ENCODE measurements at places on chromosomes 11 and 22.

- DNase-seq: no peak
These were observed 19.1 kb downstream of the TOLLIP start for GRCh38 chr11:1290052-1291040.

DNA sequence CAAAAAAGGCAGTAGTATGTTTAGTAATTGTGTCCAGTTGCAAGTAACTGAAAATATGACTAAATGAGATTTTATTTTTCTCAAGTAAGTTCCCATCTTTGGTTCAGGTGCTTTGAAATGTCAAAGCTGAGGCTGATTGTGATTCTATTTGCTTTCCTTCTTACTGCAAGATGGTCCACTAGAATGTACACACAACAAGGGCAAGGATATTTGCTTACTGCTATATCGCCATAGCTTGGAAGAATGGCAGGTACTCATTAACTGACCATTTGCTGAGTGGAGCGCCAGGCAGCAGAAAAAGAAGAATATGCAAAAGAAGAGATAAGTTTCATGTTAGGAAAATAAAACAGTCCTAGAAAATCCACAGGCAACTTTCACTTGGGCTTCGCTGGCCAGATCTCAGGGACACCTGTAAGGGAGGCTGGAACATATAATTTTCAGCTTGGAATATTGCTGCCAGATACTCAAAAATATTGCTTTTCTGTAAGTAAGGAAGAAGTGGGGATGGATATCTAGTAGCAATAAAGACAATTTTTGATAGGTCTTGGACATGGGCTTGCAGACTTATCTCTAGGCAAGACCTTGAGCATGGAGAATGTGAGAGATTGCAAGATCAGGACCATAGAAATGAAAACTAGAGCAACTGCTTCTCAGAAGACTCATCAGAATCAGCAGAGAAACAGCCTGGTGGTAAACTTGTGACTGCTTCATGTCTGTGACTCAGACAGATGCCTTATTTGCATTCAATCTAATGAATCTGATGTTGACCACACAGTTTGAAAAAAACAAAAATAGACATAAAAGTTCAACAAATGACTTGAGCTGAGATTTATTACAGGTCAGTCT is 44.8 kb upstream of the OR9Q1 start:
- DNase-seq: no peak

DNA sequence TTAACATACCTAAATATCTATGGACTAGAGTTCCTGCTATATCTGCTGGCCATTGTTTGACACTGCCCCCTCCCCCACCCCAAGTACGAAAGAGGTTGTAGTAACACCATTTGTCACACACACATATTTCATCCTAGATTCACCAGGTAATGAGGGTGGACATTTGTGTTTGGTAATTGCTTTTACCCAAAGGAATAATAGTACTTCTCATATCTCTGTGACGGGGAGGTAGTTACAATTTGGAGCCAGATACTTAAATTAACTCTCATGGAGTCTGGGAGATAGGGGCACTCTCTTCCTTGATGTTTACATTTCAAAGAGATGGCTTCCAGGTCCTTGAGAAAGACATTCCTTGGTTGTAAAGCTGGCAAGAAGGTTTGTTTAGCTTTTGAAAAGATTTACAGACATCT is 38.7 kb downstream of the REXO2 start:
- DNase-seq: no peak

DNA sequence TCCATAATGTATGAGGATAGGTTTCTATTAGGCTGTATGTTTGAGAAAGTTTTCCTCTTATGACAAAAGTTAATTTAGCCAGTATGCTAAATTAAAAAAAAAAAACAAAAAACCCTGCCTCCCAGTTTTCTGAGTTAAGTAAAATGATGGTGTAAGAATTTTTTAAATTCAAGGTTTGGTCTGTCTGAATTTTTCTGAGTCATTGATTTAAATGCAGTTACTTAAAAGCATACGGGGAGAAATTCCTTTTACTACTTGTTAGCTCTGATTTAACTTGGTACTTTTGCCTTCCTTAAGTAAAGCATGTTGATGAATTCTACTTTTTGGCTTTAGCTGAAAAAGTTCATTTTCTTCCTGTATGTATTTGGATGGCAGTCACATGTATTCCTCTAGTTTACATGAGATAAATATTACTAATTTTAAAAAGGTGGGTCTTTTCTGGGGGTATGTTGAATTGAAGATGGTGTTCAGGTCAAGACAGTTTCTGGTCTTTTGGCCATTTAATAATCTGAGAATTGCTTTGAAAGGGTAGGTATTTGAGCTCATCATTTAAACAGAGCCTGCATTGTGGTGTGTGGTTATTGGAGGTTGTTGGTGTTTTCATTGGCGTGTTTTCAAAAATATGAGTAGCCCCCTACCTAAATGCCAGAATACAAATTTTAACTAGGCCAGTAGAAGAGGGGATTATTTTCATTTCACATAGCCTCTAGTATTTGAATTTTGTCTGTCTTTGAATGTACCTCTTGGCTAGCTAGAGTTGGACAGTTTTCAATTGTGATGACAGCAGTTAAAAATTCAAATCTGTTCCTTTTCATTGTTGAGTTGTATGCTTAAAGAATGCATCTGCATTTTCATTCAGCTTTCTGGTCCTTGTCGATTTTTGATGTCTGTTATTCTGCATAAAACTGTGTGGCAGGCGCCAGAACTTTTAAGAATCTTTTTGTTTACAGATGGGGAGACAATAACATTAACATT is 64.7 kb downstream of the MTMR3 start:
- no peak for DNase-seq

GRCh38 chr11:26842478-26843282 is 120.8 kb upstream of the SLC5A12 start:
- no peak for DNase-seq

GRCh38 chr11:99256614-99257013 is 235.9 kb downstream of the CNTN5 start:
- DNase-seq: no peak

DNA sequence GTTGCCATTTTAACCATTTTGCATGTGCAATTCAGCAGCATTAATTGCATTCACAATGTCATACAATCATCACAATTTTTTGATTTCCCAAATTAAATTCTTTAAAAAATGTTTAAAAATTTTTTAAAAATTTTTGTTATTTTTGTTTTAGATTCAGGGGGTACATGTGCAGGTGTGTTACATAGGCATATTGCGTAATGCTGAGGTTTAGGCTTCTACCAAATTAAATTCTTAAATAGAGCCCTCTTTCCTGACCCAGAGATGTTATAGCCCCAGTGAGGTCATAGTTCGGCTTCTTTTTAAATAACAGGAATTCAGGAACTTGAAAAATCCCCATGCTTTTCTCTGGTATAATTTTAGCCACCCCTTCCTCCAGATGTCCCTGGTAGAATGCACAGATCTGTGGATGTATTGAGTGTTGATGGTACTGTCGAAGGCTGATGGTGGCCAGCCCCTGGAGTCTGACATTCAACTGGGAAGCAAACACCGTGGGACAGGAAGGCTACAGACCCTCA is 11.3 kb upstream of the AMPD3 start:
- DNase-seq: no peak

GRCh38 chr11:104979839-104980238 is 11.5 kb upstream of the CASP4 start:
- no peak for DNase-seq

GRCh38 chr11:85745626-85746025 is 59.6 kb upstream of the CCDC89 start:
- no peak for DNase-seq

GRCh38 chr11:61254403-61255025 is 13.5 kb downstream of the PGA5 start:
- DNase-seq: peak; percentile 70

- DNase-seq: peak; percentile 24
These were observed 1.2 kb downstream of the USH1C start for GRCh38 chr11:17543041-17543440.

DNA sequence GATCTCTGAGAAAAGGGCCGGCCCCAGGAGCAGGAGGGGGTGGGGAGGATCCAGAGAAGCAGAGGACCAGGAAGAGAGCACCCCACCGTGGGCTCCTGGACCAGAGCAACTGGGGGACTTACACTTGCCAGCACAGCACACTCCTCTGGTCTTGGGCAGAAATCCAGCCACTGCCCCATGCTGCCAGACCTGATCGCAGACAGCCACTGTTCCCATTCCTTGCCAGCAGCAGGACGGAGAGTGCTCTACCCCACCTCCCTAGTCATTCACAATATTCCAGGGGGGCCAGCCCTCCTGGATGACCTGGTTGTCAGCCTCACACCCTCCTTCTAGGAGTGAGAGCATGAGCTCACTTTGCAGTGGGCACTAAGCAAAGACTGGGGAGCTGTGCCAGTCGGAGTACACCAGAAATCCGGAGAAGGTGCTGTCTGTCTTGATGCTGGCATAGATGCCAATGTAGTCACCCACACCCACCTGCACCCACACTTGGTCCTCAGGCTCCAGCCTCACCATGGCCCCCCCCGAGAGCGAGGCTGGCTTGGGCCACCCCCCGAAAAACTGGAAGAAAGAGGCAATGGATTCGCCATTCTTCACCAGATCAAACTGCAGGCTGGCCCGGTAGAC is 1.6 kb downstream of the C1QTNF5 start:
- DNase-seq: no peak

GRCh38 chr22:46115388-46115678 is 35.0 kb upstream of the PPARA start:
- DNase-seq: no peak

DNA sequence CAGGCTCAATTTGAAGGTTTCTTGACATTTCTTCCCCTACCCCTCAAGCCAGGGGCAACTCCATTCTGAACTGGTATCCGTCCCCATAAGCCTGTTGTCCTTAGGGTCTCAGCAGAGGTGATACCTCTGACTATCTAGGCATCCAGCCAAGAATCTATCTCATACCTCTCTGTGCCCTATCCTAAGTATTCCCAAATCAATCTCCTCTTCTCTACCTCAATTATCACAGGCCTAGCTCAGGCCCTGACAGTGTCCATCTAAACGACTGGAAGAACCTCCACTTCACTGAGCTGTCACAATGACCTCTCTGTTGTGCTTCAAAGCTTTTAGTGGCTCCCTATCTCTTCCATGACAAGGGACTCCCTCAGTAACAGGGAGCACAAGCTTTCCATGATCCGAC is 26.9 kb downstream of the HIRA start:
- no peak for DNase-seq

DNA sequence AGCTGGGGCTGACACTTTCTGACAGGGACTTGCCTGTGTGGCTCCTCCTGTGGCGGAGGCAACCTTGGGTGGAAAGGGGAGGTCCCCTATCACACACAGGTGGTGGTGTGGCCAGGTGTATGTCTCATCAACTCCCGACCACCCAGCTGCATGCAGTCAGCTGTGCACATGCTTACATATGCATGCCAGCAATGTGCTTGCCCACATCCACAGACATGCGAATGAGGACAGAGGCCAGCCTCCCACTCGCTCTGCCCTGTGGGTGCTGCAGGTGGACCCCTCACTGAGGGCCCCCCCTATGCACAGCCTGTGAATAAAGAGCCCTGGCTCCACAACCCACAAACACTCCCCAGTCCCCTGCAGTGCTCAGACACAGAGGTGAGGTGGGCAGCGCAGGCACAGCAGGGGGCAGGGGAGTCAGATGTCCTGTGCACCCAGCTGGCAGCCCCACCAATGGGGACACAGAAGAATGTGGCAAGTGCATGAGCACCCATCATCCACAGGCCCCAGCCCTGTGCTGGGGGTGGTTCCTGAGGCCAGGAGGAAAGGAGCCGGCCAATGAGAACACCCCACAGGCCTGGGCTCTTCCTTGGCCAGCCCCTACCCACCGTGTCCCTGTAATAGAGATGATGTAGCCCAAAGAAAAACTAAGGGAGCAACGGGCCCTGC is 9.5 kb downstream of the GNB1L start:
- no peak for DNase-seq

DNA sequence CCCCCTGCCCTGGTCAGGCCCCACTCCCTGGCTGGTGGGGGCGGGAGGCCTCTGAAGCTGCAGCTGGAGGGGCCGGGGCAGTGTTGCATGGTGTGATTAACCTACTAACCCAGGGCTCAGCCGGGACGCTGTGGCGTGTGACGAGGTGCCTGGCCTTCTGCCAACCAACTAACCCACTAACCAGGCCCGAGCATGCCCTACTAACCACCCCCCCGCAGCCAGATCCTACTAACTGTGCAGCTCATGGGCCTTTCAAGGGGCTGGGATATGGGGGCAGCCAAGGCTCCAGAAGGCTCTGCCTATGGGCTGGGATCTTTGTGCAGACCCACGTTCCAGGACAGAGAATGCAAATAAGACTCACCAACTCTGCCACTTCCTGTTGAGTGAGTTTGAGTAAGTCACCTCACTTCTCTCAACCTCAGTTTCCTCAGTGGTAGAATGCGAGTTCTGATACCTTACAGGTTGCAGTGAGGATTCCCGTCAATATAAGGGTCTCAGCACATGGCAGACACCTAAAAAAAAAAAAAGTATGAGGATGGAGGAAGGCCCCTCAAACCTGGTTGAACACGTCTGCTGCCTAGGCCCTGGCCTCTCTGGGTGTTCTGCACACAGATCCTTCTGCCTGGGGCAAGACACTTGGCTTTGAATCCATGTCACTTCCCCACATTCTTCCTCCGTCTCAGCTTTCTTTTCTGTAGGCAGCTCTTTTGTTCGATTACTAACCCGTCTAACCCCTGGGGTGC is 14.1 kb downstream of the MIAT start:
- peak; percentile 60 for DNase-seq

GRCh38 chr11:118406599-118407166 is 5.3 kb downstream of the ATP5MG start:
- peak; percentile 40 for DNase-seq
